Activated CD4-positive, CD25-positive, alpha-beta regulatory T cell (primary cell): ENCODE measurements at places on chromosomes 16 and 17.

DNA sequence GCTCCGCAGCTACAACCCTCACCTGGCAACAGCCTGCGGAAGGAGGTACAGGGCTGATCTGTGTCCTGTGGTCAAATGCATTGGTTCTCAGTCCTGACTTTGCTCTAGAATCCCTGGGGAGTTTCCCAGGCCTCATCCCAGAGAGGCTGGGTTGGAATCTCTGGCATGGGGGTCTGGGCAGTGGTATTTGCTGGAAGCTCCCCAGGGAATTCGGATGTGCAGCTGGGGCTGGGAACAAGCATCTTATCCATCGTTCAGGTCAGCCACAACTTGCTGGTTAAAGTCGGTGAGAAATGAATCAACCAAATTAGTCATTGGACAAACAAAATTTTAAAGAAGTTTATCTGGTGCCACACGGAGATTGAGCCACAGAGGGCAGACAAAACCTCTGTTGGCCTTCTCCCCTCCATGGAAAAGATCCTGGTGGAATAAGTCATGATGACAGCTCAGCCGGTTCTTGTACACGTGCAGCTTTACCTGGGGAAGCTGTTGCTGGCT, 231.2 kb downstream of the FOXL1 start:
- DNase-seq: no peak

DNA sequence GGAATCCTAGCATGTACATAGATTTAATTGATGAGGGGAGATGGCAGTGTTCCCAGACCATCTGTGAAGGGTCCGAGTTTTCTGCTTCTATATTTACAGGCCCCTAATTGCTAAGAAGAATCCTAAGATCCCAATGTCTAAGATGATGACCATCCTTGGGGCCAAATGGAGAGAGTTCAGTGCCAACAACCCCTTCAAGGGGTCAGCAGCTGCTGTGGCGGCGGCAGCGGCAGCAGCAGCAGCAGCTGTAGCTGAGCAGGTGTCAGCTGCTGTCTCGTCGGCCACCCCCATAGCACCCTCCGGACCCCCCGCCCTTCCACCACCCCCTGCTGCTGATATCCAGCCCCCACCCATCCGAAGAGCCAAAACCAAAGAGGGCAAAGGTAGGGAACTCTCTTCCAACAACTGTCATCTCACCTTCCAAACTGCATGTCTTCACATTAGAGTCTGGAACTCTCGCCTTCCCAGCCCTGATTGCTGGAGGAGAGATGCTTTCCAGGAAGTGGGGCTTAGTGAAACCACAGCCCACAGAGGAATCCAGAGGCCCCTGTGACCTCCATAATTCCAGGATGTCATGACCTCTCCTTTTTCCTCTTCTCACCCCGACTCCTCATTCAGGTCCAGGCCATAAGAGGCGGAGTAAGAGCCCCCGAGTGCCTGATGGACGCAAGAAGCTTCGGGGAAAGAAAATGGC, 4.7 kb downstream of the CHD3 start:
- no peak for DNase-seq

DNA sequence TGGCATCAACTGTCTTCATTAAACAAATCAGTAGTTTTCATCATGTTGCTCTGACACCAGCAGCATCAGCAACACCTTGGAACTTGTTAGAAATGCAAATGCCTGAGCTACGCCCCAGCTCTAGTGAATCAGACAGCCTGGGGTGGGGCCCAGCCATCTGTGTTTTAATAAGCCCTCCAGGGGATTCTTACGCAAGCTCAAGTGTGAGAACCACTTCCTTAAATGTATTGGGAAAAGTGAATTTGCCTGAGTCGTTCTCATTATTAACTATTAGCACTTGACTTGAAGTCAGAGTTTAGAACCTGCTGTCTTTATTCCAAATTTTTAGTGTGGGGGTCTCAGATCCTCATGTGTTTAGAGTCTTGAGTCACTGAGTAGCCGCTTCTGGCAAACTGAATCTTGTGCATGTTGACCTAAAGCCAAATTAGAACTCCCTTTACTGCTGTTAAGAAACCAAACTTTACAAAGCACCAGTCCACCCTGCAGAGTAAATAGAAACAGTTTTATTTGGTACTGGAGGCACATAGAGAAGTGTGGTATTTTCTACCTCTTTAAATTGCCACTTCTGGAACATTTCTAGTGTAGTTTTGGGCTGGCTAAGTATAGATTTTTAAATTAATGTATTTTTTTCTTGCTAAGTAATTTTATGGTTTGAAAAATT, 137.4 kb upstream of the COX10 start:
- DNase-seq: no peak

- DNase-seq: no peak
These were observed 441.8 kb downstream of the HS3ST4 start for GRCh38 chr16:26133416-26134093.

- DNase-seq: no peak
These were observed 54.6 kb downstream of the PRKCA start for GRCh38 chr17:66357037-66357436.

DNA sequence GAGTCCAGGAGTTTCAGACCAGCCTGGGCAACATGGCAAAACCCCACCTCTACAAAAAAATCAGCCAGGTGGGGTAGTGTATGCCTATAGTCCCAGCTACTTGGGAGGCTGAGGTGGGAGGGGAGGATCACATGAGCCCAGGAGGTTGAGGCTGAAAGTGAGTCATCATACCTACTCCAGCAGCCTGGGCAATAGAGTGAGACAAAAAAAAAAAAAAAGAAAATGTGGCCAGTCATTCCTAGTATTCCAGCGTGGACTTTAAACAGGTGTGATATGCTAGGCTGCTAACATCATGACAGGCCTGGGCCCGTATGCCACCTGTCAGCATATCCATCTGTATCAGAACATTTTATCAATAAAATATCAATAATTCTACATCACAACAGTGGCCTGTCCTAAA, 143.3 kb downstream of the AATF start:
- DNase-seq: no peak

- DNase-seq: no peak
These were observed 3.6 kb upstream of the TMEM92 start for GRCh38 chr17:50270435-50271362.

GRCh38 chr16:49274591-49274990, 7.0 kb downstream of the CBLN1 start:
- no peak for DNase-seq

DNA sequence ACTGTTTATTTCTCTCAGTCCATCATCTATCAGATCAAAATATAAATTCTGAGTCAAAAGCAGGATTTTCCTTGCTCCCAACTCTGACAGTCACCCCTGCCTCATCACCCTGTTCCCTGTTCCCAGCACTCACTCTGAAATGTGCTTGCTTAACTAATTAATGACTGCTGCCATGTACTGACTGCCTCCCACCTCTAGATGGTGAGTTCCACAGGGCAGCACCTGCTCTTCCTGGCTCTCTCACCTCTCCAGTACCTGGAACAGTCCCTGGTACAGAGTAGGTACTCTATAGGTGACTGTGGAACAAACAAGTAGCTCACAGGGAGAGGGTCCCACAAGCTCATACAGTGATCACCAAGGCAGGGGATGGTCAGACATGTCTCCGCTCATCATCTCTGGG, 114.3 kb upstream of the C16orf82 start:
- DNase-seq: no peak

GRCh38 chr17:37673386-37673785, 30.1 kb upstream of the DDX52 start:
- no peak for DNase-seq

GRCh38 chr16:50634947-50635346, 46.2 kb downstream of the SNX20 start:
- no peak for DNase-seq

- DNase-seq: no peak
These were observed 7.4 kb downstream of the MYO1D start for GRCh38 chr17:32869345-32870026.

GRCh38 chr17:70624211-70624610, 454.9 kb downstream of the KCNJ2 start:
- DNase-seq: no peak

DNA sequence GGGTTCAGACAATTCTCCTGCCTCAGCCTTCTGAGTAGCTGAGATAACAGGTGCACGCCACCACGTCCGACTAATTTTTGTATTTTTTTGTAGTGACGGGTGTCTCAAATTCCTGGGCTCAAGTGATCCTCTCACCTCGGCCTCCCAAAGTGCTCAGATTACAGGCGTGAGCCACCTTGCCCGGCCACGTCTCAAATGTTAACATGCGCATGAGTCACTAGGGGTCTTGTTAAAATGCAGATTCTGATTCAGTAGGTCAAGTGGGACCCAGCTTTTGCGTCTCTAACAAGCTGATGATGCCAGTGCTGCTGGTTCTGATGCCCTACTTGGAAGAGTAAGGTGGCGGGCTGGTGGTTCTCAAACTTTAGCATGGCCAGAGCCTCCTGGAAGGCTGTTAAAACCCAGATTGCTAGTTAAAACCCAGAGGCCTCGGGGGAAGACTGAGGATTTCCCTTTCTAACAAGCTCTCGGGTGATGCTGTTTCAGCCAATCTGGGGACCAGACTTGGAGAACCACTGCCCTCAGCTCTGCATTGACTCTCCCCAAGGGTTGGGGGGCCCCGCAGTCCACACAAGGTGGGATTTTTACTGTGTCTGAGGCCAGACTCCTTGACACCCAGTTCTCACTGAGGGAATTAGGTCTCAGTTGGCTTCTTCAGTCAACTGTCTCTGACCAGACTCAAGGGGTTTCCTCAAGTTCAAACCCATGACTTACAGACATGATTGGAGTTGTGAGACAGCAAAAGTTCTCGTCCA, 17.9 kb downstream of the SCNN1B start:
- DNase-seq: no peak

- DNase-seq: no peak
These were observed 8.7 kb downstream of the RECQL5 start for GRCh38 chr17:75658237-75658636.

GRCh38 chr17:9473711-9474110, 101.9 kb downstream of the STX8 start:
- no peak for DNase-seq

- no peak for DNase-seq
These were observed 8.3 kb downstream of the FOXJ1 start for GRCh38 chr17:76132574-76133338.

- no peak for DNase-seq
These were observed 182.8 kb upstream of the ELAC2 start for GRCh38 chr17:13200671-13201070.

GRCh38 chr16:76503091-76503490, 225.9 kb downstream of the CNTNAP4 start:
- DNase-seq: no peak

GRCh38 chr16:65406933-65407332, 285.1 kb upstream of the CDH11 start:
- no peak for DNase-seq

GRCh38 chr17:39236981-39237441, 11.3 kb upstream of the STAC2 start:
- no peak for DNase-seq

DNA sequence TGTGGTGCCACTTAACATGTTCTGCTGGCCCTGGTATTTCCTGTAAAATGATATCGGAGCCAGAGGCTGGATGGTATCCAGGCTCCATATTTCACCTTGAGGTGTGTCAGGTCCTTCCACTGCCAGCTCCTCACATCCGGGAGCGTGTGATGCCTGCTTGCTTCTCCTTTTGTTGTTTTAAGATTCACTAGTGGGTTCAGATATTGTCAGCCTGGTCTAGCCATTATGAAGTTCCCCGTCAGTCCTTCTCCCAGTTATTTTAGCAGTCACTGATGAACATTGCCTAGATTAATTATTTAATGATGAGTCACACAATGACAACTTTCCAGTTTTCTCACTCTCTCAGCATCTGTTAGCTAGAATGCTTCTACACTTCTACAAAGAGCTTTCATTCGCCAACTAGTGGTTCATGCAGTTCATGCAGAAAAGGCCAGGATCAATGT, 11.3 kb downstream of the DNAAF1 start:
- DNase-seq: no peak

DNA sequence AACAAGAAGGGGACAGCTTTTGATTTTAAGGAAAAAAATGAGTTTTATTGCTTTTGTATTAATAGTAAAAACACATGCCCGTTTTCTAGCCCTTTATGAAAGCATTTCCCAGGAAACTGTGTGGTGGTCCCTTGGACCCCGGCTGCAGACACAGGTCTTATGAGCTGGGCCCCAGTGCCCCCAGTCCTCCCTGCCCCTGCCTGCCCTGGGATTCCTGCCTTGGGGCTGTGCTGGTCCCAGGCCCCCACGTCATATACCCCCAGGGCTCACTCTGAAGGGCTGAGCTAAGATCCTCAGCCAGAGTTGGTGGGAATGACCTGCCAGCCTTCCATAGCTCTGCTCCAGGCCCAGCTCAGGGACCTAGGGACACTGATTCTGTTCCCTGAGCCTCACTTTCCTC, 30.8 kb downstream of the GINS2 start:
- DNase-seq: no peak

- no peak for DNase-seq
These were observed 11.6 kb downstream of the FBXL19 start for GRCh38 chr16:30934827-30935557.

DNA sequence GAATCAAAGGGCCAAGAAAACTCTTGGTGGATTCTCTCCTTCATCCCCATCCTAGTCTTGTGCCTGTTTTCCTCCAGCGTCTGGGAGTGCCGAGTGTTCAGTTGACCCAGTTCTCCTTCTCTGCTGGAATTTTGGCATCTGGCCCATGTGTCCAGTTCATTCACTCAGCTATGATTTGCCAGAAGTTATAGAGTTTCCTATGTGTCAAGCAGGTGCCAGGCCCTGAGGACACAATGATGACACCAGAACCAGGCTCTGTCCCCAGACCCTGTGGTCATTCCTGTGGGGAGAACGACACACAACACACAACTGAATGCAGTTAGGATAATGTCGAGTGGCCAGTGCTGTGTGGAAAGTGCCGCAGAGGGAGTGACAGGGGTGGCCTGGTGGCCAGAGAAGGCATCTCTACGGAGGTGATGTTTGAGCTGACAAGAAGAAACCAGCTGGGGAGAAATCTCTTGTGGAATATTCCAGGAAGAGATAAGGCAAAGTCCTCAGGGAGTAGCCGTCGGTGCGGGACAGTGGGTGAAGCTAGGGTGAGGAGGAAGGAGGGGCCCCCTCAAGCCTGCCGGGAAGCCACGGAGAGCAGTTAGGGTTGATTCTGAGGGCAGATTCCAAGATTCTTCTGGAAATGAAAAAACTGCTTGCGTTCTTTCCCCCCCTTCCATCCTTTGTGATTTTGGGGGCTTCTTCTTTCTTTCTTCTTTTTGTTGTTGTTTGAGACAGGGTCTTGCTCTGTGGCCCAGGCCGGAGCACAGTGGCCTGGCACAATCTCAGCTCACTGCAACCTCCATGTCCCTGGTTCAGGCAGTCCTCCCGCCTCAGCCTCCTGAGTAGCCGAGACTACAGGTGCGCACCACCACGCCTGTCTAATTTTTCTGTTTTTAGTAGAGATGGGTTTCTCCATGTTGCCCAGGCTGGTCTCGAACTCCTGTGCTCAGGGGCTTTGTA, 35.8 kb upstream of the IL34 start:
- DNase-seq: no peak

DNA sequence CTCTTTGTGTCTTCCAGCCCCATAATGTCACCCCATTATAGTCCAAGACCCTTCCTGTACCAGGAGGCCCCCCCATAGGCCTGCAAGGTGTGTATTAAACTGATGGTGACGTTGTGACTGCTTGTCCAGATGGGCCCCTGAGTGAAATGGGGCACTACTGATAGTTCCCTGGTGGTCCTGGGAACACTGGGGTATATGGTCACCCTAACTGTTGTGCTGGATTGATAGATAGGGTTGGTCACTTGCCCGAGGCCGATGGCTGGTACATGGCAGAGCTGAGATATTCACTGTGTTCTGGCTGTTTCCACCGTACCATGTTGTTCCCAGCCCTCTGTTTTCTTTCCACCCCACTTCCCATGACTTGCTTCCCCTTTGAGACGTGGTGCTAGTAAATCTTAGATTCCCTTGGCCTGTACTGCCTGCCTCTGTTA, 4.3 kb downstream of the CNP start:
- no peak for DNase-seq

- no peak for DNase-seq
These were observed 16.1 kb upstream of the TNRC6A start for GRCh38 chr16:24713379-24713778.

- DNase-seq: no peak
These were observed 97.3 kb upstream of the ZNF469 start for GRCh38 chr16:88285514-88285822.
